ENCODE measurements at places on chromosomes 6 and 20. TPM values are rescaled to one million over a fixed set of nuclear protein-coding genes. Genes with fewer than 3 reads are reported as not detected.

The WFDC12 gene
- total RNA-seq: not detected

The MUC22 gene
- not detected for total RNA-seq

The ADTRP gene
- total RNA-seq: 1.6 TPM

The CARMIL1 gene
- total RNA-seq: 2.6 TPM

The DYNLT2 gene
- 0.74 TPM for total RNA-seq

The WFDC10A gene
- not detected for total RNA-seq

The GLP1R gene
- not detected for total RNA-seq

The NFKBIL1 gene
- total RNA-seq: 12.9 TPM

The SLC17A9 gene
- total RNA-seq: 13.1 TPM

The PAX1 gene
- total RNA-seq: not detected
